Central memory CD4-positive, alpha-beta T cell (primary cell): ENCODE measurements at places on chromosomes 3 and 15.

GRCh38 chr15:73983773-73984172 is 8.3 kb downstream of the STOML1 start:
- DNase-seq = no peak

DNA sequence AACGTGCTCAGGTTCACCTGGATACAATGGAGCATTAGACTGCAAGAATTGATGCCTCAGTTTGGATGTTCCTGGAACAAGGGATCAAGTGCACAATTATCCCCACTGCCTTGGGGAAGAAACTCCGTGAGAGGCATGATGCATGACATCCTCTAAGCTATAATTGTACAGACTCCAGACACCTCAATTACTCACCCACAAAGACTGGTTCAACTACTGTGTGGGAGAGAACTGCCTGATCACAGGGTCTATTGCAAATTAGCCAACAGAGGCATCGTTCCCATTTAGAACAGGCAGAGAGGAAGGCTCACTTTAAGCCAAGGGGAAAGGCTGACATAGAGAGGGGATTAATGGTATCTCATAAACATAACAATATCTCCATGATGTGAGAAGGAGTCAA is 43.5 kb downstream of the ARRDC4 start:
- no peak for DNase-seq

DNA sequence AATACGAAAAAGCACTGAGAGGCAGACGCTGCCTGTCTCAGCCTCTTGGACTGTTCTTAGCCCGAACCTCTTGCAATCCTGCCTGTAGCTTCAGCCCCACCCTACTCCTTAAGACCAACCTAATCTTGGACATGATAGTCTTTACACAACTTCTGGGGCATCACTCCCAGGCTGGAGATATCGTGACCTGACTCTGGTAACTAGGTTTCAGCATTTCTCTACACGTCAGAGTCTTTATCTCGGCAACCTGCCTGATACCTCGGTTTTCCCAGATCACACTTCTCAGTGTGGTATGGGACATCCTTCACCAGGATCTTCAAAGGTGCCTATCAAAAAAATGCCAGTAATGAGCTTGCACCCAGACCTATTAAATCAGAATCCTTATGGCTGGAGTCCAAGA is 590.2 kb upstream of the KCNMB2 start:
- no peak for DNase-seq

DNA sequence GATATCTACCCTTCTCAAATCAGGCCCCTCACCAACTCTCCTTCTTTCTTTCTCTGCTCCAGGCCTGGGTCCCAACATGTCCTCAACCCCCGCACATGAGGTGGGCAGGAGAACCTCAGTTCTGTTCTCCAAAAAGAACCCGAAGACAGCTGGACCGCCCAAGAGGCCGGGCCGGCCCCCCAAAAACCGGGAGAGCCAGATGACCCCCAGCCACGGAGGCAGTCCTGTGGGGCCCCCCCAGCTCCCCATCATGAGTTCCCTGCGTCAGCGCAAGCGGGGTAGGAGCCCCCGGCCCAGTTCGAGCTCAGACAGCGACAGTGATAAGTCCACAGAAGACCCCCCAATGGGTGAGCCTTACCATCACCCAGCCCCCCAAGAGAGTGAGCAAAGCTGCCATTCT is 5.6 kb upstream of the OGG1 start:
- DNase-seq = no peak

GRCh38 chr15:89395461-89395871 is 60.8 kb upstream of the POLG start:
- no peak for DNase-seq

GRCh38 chr3:128413413-128414205 is 53.1 kb downstream of the DNAJB8 start:
- DNase-seq = no peak

- no peak for DNase-seq
These were observed 218.2 kb downstream of the ADAMTS17 start for GRCh38 chr15:100123611-100124010.

DNA sequence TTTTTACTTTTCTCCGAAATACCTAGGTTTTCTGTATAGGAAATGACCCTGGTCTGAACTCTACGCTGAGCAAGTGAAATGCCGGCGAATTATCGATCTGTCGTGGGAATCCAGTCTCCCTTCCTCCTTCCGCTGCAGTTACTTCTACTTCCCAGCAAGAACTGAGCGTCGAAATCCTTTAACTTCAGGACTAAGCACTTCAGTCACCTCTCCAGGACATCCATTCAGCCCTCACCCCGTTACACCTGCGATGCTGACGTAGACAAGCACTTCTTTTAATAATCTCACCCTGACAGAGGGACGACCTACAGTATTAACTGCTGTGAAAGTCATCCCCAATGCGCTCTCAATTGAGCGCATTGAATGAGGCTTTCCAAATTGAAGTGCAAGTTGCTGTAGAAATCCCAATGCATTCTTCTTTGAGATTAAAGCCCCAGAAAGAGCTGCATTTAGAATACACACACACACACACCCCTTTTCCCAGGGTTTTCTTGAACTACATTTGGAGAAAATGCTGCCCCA is 1.3 kb downstream of the TOP2B start:
- DNase-seq = peak; percentile 38

- no peak for DNase-seq
These were observed 645.8 kb upstream of the NR2F2 start for GRCh38 chr15:95684693-95685115.

DNA sequence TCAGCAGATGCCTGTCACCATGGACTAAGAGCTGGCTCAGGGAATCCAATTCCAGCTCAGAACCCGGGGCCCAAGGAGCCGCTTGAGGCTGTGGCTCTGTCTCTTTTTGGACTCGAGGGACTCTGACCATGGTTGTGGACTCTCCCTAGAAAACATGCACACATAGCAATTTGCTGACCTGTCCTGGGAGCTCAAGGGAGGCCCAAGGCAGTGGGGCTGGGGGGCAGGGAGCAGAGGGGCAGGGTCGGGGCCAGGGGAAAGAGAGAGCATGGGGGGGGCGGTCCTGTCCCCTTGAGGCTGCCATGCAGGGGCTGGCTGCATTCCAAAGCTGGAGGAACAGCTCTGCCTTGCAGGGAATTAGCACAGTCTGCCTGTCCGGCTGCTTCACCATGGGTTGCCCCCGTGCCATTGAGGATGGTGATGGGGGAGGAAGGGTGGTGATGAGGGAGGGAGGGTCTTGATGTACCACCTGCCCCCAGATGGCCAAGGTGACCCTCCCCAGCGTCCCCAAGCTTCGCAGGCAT is 190.1 kb downstream of the GOLGA6L6 start:
- DNase-seq = no peak

- DNase-seq = no peak
These were observed 24.3 kb downstream of the PLEKHO2 start for GRCh38 chr15:64865998-64866520.

GRCh38 chr3:10300087-10300486 is 7.3 kb upstream of the GHRL start:
- no peak for DNase-seq

- no peak for DNase-seq
These were observed 418.3 kb downstream of the OTOL1 start for GRCh38 chr3:161914703-161915417.

DNA sequence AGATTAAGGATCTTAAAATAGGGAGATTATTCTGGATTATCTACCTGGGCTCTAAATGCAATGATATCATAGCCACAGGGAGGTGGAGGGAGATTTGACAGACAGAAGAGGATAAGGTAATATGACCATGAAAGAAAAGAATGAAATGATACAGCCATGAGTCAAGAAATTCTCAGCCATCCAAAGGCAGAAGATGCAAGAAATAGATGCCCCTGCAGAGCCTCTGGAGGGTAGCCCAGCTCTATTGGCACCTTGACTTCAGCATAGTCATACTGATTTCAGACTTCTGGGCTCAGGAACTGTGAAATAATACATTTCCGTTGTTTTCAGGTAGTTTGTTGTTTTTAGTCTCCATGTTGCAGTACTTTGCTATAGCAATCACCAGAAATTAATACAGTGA is 31.9 kb upstream of the FOXB1 start:
- no peak for DNase-seq

- no peak for DNase-seq
These were observed 47.0 kb upstream of the PPIB start for GRCh38 chr15:64209680-64210334.

DNA sequence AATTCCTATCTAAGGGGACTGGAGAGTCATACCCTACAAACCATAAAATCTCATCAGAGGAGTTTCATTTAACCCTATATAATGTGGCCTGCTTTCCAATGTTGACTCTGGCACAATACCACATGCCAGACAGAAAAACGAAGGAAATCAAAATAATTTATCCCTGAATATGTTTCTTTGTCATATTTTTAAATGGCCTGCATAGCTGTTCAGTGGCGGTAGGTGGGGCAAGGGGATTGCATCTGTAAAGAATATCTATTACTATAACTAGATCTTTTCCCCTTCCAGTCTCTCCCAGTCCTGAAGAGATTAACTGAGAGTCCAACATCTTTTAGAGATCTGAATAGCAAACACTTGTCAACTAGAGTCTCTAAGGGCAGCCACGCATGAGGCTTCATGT is 278.1 kb upstream of the CTNNB1 start:
- no peak for DNase-seq

GRCh38 chr3:165206454-165207266 is 10.5 kb upstream of the SLITRK3 start:
- DNase-seq = no peak

- no peak for DNase-seq
These were observed 228.2 kb downstream of the TCF12 start for GRCh38 chr15:57146506-57147201.

DNA sequence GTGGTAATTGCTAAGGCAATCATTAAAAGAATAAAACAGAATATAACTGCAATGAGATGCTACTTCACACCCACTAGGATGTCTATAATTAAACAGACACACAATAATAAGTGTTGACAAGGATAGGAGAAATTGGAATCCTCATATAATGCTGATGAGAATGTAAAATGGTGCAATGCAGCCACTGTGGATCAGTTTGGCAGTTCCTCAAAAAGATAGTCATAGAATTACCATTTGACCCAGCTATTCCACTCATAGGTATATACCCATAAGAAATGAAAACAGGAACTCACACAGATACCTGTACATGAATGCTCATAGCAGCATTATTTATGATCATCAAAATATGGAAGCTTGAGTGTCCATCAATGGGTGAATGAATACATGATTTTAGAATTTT is 9.6 kb upstream of the RNF111 start:
- DNase-seq = no peak

GRCh38 chr3:51391566-51392354 is 675 bp downstream of the RBM15B start:
- peak; percentile 64 for DNase-seq

DNA sequence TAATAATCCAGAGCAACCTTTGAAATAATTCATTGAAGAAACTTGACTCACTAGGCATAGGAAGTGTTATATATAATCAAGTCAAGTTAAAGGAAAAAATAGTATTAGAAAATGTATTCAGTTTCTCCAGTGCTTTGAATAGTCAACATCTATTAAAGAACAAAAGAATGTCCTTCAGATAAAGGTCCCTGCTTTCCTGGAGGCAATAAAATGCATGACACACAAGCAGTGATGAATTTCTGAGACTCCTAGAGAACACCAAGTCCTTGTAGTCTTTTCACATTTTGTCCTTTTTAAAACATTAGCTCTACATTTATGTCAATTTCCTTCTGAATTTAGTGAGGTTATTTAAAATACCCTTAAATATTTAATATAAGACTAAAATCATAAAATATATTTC is 695.5 kb downstream of the EPHA3 start:
- DNase-seq = no peak
